Activated T-cell treated with anti-CD3 and anti-CD28 coated beads for 1 hour (primary cell): ENCODE measurements at places on chromosomes 12 and 14.

DNA sequence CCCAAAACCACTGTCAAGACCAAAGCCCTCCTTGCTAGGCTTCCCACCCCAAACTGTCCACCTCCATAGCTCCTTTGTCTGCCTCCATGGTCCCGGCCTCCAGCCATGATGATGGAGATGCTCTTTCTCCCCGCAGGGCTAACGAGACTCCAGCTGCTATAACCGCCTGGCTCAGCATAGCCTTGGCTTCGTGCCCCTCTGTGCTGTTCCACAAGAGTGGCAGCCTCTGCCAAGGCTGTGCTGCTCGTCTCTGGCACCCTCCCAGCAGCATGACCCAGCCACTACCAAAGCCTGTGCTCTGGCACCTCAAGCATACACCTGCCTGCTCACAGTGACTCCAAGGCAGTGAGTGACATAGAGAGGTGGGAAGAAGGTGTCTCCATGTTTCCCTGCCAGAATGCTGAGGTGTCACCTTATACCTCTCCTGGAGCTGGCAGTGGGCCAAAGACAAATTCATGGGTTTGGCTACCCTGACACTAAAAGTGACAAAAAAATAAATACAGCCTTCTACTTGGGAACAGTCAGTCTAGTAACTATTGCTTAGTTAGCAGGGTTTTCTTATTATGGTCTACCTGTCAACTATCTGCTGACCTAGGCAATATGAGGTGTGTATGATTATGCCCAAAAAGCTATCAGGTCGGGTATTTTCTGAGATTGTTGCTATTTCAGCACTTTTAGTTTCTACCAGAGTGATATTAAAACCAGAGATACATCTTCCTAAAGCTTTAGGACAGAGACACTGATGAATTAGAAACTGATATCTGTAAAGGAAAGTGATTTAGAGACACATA, 16.1 kb upstream of the KRT73 start:
- DNase-seq: no peak

GRCh38 chr12:45561488-45561887, 168.0 kb upstream of the ARID2 start:
- DNase-seq: no peak

DNA sequence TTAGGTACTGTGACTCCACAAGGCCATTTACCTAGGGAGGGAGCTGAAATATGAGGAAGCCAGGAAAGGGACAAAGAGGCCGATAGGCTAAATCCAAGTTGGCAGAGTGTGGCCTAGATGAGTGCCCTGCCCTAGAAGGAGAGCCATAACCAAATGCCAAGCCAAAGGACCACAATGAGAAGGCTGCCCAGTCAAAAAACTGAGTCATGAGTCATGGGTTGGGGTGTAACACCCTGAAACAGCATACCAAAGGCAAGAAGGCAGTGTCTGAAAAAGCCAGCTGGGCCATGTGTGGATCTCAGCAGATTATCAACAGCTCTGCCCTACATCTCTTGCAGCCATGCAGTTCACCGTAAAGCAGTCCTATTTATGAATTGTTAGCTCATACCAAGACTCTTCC, 171.7 kb downstream of the PHLDA1 start:
- DNase-seq: no peak

GRCh38 chr14:23551266-23552028, at the start of gene ZFHX2:
Gene ZFHX2, minus strand, starts transcription at chr14:23551765. Its CDS starts 16,440 bp downstream, at chr14:23535325.
- peak; percentile 65 for DNase-seq

DNA sequence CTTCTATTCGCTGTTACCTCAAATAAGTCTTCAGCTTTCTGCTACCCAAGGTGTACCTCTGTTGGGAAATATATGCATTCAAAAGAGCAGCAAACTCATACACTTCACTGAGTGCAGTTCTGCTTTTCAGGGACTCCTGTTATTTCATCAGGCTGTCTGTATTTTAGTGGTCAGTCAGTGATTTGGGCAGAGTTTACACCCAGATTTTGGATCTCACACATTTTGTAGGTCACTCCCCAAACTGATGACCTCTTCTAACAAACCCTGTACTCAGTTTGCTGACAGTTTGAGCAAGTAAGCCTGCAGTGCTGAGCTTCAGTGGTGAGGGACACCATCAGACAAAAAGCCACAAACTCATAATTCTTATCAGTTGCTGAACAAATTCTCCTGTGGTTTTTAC, 8.2 kb upstream of the WASHC4 start:
- no peak for DNase-seq

- no peak for DNase-seq
These were observed 48.5 kb downstream of the CHST11 start for GRCh38 chr12:104505095-104505818.

GRCh38 chr14:46596236-46596635, 55.3 kb downstream of the RPL10L start:
- DNase-seq: no peak
